Suppressor macrophage (primary cell): ENCODE measurements at places on chromosomes 5 and 9.

DNA sequence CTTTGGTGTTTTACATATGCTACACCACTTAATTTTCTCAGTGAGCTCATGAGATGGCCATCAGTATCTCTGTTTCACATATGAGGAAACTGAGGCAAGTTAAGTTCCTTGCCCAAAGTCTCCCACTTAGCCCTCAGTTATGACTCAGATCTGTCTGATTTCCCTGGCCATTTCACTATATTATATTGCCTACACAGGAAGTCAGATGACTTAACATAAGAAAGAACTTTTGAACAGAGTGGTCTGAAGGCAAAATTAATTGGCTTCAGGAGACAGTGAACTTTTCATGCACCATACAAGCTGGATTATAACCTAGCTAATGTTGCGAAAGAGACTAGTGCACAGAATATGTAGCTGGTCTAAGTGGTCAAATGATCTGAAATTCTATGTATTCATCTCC is 221.6 kb downstream of the NFIB start:
- DNase-seq = no peak

GRCh38 chr5:133683646-133684596 is 71.6 kb upstream of the FSTL4 start:
- no peak for DNase-seq

DNA sequence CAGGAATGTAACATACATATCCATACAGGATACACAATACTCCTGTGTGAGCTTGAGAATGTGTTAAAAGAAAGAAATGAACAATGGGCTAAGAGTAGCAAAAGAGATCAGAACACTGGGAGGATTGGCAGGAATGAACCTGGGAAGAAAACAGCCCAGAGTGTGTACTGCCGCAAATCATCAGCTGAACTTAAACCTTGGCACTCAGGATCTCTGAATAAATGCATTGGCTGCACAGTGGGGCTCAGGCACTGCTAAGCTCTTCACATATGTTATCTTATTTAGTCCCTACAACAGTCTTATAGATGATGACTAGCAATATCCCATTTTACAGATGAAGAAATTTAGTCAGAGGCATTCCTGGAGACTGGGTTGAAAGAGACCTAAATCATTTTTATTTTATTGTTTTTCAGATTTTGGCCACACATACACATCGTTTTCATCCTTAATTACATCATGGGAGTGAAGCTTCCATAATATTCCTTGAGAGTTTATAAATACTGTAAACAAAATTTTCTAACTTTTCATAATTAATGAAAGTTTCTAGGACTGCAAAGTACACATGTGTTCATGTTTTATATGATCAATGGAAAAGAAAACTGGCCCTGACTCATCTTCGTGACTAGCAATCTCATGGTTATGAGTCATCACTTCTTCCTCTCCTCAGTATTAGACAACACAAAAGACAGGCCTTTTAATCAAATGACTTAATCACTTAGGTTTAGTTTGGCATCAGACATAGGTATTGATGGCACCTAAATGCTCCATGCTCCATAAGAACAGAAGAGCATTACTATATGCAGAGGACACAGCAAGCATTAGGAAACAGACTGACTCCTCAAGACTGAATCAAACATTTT is 59.2 kb downstream of the CDH18 start:
- peak; percentile 17 for DNase-seq

GRCh38 chr5:115788440-115788839 is 28.0 kb downstream of the CDO1 start:
- DNase-seq = no peak

DNA sequence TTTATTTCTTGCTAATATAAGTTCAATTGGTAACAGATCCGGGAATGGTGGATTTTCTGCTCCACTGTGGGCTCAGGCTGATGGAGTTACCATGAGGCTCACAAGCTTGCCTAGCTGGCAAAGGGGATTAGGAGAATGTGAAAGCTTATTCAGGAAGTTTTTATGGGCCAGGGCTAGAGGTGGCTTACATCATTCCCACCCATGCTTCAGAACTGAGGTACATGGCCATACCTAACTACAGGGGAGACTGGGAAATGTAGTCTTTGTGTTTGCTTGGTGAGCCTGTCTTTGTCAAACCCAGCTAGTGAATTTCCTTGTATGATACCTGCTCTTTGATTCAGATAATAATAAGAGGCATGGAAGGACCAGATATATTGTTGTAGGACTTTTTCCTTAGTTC is 105.9 kb upstream of the DHFR start:
- DNase-seq = no peak
